Omental fat pad (tissue), 4 donors: ENCODE measurements at places on chromosomes 1 and 21.

DNA sequence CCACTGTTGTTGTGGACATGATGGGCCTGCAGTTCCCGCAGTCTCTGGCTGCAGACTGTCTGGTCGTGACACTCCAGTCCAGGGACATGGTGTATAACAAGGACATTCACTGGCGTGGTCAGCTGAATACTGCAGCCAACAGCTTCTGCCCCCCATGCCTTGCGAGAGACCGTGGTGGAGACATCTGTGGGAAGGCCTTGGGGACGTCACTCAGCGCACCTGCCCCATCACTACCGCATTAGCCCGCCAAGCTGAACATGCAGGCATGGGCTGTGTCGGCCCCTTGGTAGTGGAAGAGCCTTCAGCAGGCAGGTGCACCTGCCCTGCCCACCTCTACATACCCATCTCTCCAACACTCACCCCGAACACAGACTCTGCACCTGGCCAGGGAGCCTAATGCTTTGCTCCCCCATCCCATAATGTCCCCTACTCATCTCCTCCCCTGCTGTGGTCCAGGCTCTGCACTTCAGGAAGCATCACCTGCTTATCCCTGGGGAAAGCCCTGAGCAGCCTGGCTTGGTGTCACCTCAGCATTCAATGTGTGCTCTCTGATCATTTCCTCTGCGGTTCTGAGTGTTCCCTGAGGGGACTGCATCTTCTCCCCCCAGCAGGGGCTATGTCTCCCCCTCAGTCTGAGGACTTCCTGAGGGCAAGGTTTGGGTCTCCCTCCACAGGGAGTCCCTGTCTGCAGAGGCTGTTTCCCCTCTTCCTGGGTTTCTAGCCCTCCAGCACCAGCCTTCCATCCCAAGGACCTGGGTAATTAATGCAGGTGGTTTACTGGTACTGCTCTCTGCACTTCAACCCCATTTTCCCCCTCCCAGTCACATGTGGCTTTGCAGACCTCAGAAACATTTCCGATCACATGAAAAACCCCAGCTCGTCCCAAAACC is 3.2 kb downstream of the PGLYRP4 start:
- no peak for DNase-seq

DNA sequence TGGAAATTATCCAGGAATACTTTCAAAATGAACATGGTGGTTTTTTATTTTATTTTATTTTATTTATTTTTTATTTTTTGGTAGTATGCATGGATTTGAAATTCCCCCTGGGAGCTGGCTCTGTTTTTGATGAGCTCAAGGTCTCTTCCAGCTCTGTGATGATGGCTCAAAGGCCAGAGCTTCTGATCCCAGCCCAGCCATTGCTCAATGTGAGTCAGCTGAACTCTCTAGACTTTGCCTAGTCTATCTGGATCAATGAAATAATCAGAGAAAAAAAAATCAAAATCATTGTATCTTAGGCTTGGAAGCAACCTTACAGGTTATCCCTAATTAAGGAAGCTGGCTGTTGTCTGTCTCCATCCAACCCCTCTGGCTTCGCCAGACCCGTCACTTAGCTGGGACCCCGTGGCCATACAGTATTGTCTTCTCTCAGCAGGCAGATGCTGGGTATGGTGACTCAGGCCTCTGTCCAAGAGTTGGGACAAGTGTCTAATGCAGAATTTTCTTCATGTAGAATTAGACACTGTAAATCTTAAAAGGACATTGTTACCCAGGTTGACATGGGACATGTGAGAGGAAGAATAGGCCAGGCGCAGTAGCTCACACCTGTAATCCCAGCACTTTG is 90.2 kb upstream of the LPGAT1 start:
- DNase-seq = no peak

DNA sequence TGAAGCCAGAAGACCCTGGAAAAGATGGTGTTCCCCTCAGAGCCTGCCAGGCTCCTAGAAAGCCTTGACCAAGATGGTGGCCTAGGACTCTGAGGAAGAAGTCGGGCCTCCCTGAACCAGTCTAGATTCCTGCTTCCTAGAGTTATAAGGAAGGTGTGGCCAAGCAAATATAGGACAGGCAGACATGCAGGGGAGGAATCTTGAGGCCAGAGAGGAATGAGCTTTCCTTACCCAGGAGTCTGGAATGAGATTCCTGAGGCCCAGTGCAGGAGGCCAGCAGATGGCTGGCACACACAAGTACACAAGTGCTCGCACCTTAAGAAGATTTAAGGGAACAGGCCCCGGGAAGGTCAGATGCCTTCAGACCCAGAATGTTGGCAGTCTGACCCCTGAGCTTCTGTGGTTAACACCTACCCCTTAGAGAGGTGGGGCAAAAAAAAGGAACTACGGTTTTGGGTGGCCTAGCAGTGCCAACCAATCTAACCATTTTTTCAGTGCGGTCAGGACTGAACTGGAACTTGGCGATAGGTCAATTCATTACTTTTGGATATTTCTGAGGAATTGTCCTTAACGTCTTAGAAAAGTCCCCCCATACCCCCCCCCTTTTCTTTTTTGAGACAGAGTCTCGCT is 73.3 kb downstream of the MDM4 start:
- no peak for DNase-seq

GRCh38 chr1:29396438-29397255 is 160.3 kb downstream of the PTPRU start:
- DNase-seq = no peak

GRCh38 chr1:51416910-51417309 is 86.5 kb upstream of the TTC39A start:
- no peak for DNase-seq

DNA sequence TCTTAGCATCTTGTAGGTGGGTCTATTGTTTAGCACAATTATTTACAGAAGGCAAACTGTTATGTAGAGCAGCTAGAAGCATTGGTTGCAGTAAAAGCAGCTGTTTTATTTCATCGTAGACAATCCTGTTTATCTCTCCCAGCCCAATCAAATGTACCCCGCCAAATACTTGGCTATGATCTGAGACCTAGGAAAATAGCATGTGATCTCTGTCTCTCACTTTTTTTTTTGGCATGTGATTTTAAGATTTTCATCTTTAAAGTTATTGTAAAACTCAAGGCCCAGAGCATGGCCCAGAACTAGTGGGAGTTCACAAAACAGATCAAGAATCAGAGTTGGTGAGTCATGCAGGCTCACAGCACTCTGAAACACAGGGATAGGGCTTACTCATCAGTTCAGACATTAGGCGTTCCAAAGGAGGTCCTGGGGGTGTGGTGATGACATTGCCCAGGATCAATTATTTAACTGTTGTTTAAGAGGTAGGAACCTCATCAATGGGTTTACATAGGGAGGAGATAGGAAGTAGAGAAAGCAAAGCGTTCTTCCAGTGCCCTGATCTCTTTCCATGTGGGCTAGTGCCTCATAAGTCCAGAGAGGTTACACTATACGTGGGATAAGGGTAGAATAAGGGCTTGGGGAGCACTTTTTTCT is 40.2 kb downstream of the TBX19 start:
- no peak for DNase-seq

DNA sequence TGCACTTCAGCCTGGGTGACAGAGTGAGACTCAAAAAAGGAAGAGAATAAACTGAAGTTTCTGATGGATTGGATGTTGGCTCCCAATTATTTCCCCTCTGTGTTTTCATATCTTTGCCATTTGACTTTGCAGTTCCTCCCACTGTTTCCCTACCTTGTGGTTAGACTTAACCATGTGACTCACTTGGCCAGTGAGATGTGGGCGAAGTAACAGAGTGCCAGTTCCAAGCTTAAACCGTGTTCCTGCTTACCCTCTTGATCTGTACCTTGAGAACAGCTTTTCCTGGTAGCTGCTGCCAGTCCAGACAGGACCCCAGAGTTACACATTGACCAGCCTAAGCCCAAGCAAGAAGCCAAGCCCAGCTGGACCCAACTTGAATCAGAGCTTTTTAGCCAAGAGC is 323.4 kb downstream of the LTN1 start:
- DNase-seq = no peak

GRCh38 chr1:245765230-245766000 is 610.6 kb downstream of the KIF26B start:
- no peak for DNase-seq
